ENCODE measurements at places on chromosomes 16 and 17.

DNA sequence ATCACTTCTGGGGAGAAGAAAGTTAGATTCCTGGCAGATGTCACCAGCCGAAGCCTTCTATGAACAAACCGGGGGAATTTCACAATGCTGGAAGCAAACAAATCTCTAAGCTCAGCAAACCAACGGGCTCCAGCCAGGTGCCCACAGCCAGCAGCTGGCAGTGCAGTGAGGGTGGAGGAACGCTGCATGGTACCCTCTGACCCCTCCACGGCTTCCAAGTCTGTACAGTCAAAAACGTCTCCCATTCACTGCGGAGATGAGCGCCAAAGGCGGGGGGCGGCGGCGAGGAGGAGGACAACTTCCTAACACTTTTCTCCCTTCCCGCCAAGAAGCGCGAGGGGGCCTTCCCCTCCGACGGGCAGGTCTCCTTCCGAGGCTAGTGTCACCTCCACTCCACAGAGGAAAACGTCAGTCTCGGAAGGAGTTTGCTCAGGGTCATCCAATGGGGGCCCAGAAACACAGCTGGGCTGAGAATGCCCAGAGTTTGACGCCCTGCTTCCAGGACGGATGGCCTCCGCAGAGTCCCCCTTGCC lies 924 bp downstream of the ZNF598 start:
- DNase-seq: no peak

DNA sequence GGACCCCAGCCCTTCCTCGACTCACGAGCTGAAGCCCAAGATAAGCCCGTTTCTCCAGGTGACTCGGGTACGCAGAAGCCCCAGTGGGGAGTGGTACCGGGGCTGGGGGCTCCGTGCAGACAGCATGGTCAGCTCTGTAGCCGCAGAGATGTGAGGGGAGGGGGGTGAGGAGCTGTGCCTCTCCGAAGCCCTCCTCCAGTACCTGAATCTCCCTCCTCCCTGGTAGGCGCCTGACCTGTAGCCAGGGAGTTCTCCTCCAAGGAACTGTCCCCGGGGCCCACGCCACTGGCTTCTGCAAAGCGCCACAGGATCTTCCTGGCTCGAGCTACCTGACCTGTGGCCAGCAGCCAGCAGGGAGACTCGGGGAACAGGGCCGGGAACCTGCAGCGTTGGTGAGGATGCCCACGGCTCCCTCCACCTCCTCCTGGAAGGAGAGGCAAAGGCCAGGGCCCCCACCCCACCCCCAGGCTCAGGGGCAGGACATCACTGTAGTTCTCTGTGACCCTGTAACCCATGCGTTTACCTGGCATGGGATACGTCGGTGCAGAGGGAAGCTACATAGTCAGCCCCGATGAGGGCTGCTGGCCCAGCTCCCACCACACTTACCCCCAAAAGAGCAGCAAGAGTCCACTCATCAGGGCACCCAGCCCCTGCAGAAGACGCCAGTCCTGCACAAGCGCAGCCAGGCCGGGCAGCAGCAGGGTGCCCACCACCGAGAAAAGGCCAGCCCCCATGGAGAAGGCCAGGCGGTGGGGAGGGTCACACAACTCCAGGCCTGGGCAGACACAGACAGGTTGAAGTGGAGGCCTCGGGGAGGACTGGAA lies 1.7 kb downstream of the SLC22A31 start:
- DNase-seq: no peak

- no peak for DNase-seq
Measured at GRCh38 chr17:28174352-28175046, 132.0 kb downstream of the NLK start.

GRCh38 chr17:7228920-7229319 lies 5.4 kb downstream of the DVL2 start:
- DNase-seq: no peak

GRCh38 chr16:68227183-68227793 lies 8.6 kb downstream of the ESRP2 start:
- no peak for DNase-seq

- DNase-seq: no peak
Measured at GRCh38 chr17:49916854-49917515, 52.0 kb upstream of the DLX4 start.

All from osteocyte (in vitro differentiated cells).